Cardiac septum (tissue), 1 donor: ENCODE measurements at places on chromosomes 2 and 18. TPM values are rescaled to one million over a fixed set of nuclear protein-coding genes. Genes with fewer than 3 reads are reported as not detected.

Gene RPS27A
- total RNA-seq = 395 TPM

DNA sequence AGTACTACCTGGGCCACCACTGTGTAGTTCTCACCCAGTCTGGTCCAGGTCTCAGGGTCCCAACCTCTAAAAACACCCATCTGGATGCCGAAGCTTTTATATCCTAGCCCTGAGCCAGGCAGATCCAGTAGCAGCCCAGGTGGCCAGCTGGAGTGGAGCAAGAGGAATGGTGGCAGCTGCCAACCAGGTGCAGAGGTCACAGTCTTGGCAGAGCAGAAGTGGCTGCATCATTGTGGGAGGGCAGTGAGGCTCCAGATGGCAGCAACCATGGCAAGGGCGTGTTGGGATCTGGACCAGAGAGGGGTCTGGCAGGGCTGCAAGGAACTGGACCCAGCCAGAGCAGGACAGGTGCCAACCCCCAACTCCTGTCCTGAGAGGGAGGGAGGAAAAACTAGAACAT lies 72.2 kb upstream of the AGAP1 start:
- no peak for DNase-seq

Gene MGAT5
- 75.3 TPM for total RNA-seq

GRCh38 chr2:5982193-5982902 lies 290.2 kb downstream of the SOX11 start:
- no peak for DNase-seq

GRCh38 chr2:190277234-190278112 lies 42.2 kb downstream of the HIBCH start:
- DNase-seq = no peak

GRCh38 chr18:25075331-25075730 lies 276.6 kb downstream of the ZNF521 start:
- DNase-seq = no peak

DNA sequence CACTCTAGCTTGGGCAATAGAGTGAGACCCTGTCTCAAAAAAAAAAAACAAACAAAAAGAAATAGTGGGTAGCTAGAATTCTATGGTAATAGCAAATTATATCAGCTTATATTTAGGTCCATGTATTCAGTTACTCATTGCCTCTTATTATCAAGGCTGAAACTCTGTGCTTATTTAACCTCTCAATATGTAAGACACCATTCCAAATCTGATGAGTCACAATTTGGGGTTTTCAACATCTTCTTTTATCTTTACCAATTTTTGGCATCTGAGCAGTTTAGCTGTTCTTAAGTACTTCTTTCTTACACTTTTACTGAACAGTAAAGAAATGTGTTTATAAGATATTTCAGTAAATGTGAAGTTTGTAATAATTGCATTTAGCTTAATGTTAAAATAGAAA lies 69.3 kb downstream of the TTC27 start:
- DNase-seq = no peak

- DNase-seq = no peak
Observed at GRCh38 chr2:218655751-218656150, 3.7 kb downstream of the ZNF142 start.

Gene MOGAT1
- 0.24 TPM for total RNA-seq

Gene SGPP2
- 1.0 TPM for total RNA-seq

- no peak for DNase-seq
Observed at GRCh38 chr2:54666634-54667265, 56.7 kb upstream of the EML6 start.

DNA sequence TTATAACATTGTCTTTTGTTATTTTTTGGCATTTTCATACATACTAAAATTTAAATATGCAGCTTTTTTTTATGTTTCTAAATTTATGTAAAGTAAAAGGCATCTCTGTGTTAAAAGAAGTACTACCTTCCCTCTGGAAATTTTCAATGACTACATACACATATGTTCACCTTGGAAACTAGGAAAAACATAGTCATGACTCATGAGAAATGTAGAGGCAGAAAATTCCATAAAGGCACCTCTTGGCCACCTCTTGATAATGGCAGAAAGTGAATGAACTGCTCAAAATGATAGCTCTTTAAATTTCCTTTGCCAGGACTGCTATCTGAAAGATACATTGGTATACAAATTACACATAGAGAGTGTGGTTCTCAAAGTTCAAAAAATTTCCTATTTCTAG lies 889.1 kb upstream of the ZEB2 start:
- no peak for DNase-seq
